Breast epithelium (tissue), 4 donors: ENCODE measurements at places on chromosomes 7 and 10. TPM values are rescaled to one million over a fixed set of nuclear protein-coding genes. Genes with fewer than 3 reads are reported as not detected.

Gene HTR5A
- not detected for total RNA-seq

Gene GPR15LG
- total RNA-seq, result not detected

Gene MET
- total RNA-seq, result 85.6 TPM

Gene KAZALD1
- 2.8 TPM for total RNA-seq

Gene AKR1C2
- total RNA-seq, result 259 TPM

Gene SLK
- 76.4 TPM for total RNA-seq

Gene TMEM196
- total RNA-seq, result not detected

Gene ATE1
- total RNA-seq, result 29.5 TPM

Gene TMEM176A
- 66.5 TPM for total RNA-seq

Gene OPALIN
- total RNA-seq, result not detected

Gene HECTD2
- 19.0 TPM for total RNA-seq

Gene C10orf143
- total RNA-seq, result 2.1 TPM

Gene CPN1
- not detected for total RNA-seq

Gene FAM24B
- 5.4 TPM for total RNA-seq

Gene CDK14
- total RNA-seq, result 16.3 TPM

Gene AQP1
- total RNA-seq, result 132 TPM

Gene TEX47
- not detected for total RNA-seq

Gene NKX6-2
- not detected for total RNA-seq

Gene ITPRID1
- total RNA-seq, result 2.6 TPM

Gene AGAP6
- 12.8 TPM for total RNA-seq

Gene POLR2J3
- 13.5 TPM for total RNA-seq

Gene LIPF
- total RNA-seq, result not detected

Gene TUBAL3
- total RNA-seq, result 1.6 TPM

Gene TAS2R38
- total RNA-seq, result not detected

Gene MYL10
- total RNA-seq, result not detected

Gene UFSP1
- 3.7 TPM for total RNA-seq

Gene ZNF37A
- 21.3 TPM for total RNA-seq

Gene LIPJ
- 0.32 TPM for total RNA-seq

Gene COL17A1
- 0.16 TPM for total RNA-seq

Gene PIP4K2A
- total RNA-seq, result 33.1 TPM
